ENCODE measurements at places on chromosomes 2 and 18. TPM values are rescaled to one million over a fixed set of nuclear protein-coding genes. Genes with fewer than 3 reads are reported as not detected.

DNA sequence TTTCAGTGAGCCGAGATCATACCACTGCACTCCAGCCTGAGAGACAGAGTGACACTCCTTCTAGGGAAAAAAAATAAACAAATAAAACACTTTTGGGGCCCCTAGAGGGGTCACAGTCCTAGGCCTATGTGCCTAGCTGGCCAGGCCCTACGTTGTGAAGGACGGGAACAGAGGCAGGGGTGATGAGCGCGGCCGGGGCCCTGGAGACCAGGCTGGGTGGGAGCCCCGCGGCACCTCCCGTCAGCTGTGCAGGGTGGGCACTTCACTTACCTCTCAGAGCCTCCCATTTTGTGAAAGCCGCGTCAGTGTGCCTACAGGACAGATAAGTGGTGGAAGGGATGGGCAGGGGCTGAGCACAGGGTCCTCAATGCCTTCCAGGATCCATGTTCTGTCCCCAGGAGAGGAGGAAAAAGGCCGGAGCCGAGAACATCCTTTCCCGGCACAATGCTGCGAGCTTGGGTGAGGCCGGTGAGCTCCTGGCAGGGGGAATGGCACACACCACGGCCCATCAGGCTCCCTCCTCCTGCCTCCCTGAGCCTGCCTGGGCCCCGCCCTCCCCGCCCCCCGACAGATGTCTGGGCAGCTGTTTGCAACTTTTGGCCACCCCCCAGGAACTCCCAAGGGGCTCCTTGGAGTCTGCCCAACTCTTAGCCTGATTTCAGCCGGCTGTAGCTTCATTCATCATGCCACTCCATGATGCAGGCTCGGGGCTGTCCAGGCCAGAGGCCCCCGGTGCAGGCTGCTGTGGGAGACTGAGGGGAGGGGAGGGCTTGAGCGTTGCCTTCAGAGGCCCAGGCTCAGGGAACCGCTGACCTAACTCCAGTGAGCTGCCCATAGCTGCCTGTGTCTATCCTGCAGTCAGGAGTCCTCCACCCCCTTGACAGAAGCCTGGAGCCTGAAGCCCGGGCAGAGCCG lies 196.5 kb downstream of the TFCP2L1 start:
- H3K36me3 ChIP-seq, result no peaks in the 10 kb centered on the region
- no peak overlapping the region for H3K4me3 ChIP-seq
- H3K27me3 ChIP-seq, result peaks cover 39% of the 10 kb centered on the region

- no peak overlapping the region for H3K4me3 ChIP-seq
- H3K4me1 ChIP-seq, result peaks cover 60% of the 10 kb centered on the region
- peak; percentile 26 for DNase-seq
- peak overlapping the region; percentile 45 for H3K27ac ChIP-seq
Observed at GRCh38 chr2:70118798-70119454, 31.6 kb downstream of the PCBP1 start.

CDK15 gene
- total RNA-seq, result 0.73 TPM

KCNE4 gene
- total RNA-seq, result 2.4 TPM

Data from left lung (tissue), 14 donors.